Breast epithelium (tissue), 4 donors: ENCODE measurements at places on chromosomes 13 and 19. TPM values are rescaled to one million over a fixed set of nuclear protein-coding genes. Genes with fewer than 3 reads are reported as not detected.

DNA sequence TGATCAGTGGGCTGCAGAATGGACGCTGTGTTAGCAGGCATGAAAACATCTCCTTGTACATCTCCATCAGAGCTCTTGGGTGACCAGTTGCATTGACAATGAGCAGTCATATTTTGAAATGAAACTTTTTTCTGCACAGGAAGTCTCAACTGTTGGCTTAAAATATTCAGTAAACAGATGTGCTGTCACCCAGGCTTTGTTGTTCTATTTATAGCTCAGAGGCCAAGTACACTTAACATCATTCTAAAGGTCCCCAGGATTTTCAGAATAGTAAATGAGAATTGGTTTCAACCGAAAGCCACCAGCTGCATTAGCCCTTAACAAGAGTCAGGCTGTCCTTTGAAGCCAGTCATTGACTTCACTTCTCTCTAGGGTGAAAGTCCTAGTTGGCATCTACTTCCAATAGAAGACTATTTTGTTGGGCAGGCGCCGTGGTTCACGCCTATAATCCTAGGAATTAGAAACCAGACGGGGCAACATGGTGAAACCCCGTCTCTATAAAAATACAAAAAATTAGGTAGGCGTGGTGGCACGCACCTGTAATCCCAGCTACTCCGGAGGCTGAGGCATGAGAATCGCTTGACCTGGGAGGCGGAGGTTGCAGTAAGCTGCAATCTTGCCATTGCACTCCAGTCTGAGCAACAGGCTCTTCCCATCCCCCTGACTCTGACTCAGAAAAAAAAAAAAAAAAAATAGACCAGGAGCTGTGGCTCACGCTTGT is 7.9 kb upstream of the PDE4A start:
- DNase-seq: no peak

- peak; percentile 93 for DNase-seq
Measured at GRCh38 chr19:49151267-49152118, 3.7 kb downstream of the HRC start.

DNA sequence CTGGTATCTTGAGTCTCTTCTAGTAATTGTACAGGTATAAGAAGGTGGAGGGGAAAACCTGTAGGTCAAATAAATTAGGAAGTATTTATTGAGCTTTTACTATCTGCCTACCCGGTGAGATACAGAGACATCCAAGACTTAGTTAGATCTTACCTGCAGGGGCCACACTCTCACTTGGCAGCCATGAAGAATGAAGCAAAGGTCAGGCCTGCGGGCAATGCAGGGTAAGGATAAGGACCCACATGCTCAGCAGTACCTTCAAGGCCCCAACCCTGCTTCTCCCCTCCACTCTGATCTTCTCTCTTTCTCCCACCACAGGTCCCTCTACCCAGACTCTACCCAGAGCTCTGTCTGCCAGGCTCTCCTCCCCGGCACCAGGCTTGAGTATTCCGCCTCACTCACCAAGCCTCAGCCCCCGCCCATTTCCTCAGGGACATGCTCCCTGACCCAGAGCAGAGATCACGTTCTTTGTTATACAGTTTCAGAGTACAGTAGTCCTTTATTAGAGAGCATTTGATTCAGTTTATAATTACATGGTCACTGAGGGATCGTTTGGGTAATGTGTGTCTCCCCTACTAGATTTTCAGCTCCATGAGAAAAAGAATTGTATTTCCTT is 18.9 kb upstream of the CLDN10 start:
- no peak for DNase-seq

DNA sequence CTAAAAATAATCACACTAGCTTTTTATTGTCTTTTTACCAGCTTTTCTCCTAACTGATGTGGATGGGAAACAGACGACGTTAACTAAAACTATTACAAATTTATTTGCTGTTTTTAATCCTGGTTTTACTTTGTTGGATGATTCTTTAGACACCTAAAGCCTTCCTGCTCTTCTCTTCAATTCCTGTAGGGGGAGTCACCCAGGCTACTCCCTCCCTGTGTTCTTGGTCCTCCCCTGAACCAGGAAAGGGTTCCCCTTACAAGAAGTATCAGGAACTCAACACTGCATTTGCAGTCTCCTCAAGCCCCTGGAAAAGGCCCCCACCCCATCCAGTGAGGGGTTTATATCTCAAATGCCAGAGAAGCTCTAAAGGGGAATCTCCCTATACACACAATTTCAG is 206.1 kb downstream of the SUCLA2 start:
- DNase-seq: no peak

GRCh38 chr13:59342400-59342799 is 821.3 kb downstream of the DIAPH3 start:
- DNase-seq: no peak

DNA sequence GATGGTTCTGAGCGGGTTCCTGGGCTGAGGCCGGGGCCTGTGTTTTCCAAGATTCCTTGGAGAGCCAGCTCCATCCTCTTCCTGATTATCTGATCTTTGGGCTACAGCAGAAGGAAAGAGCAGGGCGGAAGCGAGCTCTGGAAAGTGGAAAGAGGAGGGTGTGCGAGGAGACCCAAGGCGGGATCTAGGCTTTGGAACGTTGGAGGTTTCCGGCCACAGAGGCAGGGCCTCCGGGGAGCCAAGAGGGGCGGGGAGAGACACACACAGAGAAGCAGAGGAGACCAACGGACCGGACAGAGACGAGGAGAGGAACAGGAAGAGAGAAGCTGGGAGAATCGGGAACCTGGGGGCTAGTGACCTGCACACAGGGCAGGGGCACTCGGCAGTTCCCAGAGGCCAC is at the start of gene CLEC11A:
TSS of gene CLEC11A (plus strand) at position 296 of the 400 bp plus-strand sequence. CDS start 162 bp downstream, outside the sequence.
- peak; percentile 57 for DNase-seq

DNA sequence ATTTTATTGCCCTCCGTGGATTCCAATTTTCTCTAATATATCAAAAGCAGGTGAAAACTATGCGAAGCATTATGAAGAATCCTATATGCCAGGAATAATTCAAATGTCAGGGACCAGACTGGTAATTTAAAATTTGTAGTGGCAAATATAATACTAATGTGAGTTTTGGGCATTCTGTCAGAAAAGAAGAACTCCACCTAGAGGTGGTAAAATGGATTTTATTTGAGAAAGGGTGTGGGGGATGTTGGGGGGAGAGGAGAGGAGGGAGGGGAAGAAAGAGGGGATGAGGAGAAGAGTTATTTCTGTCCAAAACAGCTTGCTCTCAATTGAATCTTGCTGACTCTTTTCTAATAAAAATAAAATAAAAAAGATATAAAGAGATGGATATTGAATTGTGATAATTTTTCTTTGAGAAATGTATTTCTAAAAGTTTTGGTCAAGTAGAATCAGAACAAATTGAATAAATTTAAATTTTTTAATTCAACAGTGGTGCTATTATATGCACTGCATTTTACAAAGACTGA is 929.3 kb upstream of the SLITRK5 start:
- DNase-seq: no peak

DNA sequence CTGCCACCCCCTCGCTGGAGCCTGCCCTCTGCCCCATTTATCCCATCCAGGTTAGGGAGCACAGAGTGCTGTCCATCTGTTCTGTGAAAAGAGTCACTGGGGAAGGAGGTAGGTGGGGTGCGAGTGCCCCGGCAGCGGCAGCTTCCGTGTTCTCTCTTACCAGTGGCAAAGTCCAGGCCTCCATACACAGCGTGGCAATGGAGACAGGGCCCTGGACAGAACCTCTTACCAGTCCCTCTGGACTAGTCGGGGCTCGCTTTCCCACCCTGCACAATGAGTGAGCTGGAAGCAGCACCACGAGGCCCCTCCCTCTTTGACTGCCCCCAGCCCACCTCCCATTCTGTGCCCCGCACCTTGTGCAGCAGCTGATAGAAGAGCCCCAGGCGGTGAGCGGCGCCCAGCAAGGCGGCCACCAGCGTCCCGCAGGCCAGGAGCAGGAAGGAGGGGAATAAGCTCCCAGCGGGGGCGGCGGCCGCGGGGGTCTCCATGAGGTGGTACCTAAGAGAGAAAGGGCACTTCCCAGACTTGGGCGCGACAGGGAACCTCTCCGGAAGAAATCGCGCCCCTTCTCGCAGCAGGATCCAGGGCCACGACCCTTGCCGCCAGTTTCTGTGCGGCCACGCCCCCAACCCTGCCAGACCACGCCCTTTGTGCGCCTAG is 17.5 kb downstream of the SYDE1 start:
- DNase-seq: no peak

Gene KLC3
- total RNA-seq: 13.5 TPM

Gene PPFIA3
- 6.2 TPM for total RNA-seq

Gene CCNE1
- total RNA-seq: 1.5 TPM

Gene NCCRP1
- not detected for total RNA-seq

GRCh38 chr13:95185311-95185710 is 115.9 kb downstream of the ABCC4 start:
- no peak for DNase-seq

- DNase-seq: no peak
Measured at GRCh38 chr13:99949679-99950413, 21.7 kb downstream of the ZIC5 start.

Gene CGB8
- not detected for total RNA-seq

Gene MISP
- total RNA-seq: 3.6 TPM

Gene GAPDHS
- not detected for total RNA-seq

Gene ACP7
- total RNA-seq: not detected

DNA sequence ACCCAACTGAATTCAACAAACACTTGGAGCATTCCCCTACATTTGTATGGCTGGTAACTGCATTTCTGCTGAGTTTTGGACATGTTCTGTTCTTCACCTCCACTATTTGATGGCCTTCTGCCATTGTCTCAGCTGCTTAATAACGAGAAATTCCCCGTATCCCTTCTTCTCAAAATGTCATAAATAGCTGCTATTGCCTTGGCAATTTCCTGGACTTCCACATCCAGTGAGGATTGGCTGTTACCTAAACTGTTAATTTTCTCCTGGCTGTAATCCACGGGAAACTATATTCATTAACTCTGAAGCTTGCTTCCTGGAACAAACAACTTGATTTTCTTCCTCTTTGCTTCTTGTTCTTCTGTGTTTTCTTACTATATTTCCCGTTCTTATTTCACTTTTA is 69.5 kb upstream of the TDRD3 start:
- DNase-seq: no peak

DNA sequence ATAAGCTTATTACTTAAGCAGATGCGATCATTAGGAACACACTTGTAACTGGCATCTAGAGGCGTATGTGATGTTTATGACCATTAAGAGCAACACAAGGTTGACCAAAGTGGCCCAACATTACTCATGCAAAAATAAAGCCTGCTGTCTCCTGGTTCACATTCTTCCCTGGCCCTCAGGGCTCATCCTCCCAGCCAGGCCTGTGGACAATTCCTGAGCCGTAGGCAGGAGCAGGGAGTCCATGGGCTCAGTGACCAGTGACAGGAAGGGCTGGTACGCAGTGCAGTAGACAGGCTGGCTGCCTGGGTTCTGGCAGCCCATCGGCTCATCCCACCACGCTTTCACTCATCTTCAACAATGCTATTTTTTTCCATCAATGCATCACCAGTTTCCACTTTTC is 106.0 kb downstream of the STK24 start:
- DNase-seq: no peak

- DNase-seq: no peak
Measured at GRCh38 chr13:44158881-44159632, 214.6 kb upstream of the SERP2 start.

Gene NXNL1
- 0.64 TPM for total RNA-seq

DNA sequence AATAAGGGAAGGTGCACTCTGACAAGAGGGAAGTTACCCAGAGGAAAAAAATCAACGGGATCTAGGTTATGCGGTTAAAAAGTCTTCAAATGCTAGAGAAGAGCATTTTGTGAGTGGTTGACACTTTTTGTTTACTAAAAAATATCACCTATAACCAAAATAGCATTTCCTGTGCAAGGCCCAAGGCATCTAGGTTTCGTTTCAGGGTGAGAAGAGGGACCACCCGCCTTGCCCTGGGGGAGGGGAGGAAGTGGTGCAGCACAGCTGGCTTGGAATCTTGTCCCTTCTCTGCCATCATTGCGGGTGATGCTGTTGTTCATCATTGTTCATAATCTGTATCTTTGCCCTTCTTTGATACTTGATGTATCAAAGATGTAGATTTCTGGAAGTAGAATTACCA is 80.6 kb downstream of the NUFIP1 start:
- DNase-seq: no peak

Gene PLEKHJ1
- 47.4 TPM for total RNA-seq

- DNase-seq: peak; percentile 35
Measured at GRCh38 chr19:19170053-19170872, at the start of gene MEF2B. Gene MEF2B (minus strand): TSS chr19:19170263. CDS start chr19:19150735, 19,528 bp downstream.

Gene SIGLEC8
- 8.6 TPM for total RNA-seq

DNA sequence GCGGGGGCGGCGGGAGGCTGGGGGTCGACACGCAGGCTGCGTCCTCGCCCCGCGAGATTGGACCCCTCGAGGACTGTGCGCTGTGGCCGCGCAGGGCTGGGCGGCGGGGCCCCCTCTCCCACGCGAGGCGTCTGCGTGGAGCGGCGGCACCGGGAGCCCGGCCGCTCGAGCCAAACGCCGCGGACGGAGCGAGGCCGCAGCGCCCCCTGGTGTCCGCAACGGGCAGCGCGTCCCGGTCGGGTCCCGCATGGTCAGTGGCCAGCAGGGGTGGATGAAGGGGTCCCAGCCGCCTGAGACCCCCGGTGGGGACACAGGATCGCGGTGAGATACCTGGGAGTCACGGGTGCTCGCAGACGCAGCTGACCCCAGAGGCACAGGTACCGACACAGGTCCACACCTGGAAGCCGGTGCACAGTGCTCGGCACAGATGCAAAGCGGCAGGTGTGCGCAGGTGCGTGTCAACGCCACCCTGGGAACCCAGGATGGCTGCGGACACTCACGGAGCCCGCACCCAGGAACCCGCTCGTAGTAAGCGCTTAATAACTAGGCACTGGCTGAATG is 2.1 kb upstream of the CIRBP start:
- DNase-seq: peak; percentile 82

GRCh38 chr13:90562443-90562842 is 785.0 kb upstream of the MIR17HG start:
- no peak for DNase-seq

Gene PTPRS
- total RNA-seq: 114 TPM

DNA sequence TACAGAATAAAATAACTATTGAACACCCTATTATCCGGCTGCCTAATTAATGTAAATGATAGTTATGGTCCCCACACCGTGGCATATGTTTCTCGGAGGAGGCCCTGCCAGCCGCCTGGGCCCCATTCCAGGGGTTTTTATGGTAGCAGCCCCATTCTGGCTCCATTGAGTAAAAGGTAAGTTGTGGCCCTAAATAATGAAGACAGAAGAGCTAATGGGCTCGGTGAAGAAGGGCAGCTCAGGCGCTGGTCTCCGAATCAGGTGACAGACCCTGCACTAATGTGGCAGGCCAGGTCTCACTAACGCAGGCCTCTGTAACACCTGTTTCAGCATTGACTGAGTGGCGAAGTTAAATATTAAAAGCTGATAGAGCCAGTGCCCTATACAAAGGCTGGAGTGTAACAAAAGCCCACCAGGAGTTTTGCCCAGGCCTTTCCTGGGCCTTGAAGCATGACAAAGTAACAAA is 19.1 kb downstream of the POP4 start:
- no peak for DNase-seq

Gene SMIM44
- not detected for total RNA-seq

Gene RXFP2
- total RNA-seq: not detected

DNA sequence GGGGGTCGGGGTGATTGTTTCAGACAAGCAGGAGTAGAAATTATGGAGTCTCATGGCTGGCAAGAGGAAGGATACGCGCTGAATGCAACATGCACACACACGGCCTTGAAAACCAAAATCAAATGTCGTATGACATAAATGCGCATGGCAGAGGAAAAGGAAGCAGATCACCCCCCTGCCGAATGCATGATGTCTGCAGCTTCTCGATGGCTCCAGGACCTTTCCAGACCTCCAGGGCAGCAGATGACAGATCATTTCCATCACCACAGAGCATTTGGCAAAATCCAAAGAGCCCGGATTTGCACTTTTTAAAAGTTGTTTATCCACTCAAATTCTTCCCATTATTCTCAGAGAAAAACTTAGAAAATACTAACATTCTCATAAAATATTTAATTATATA is 211.7 kb downstream of the NHLRC3 start:
- DNase-seq: no peak
